ENCODE measurements at places on chromosomes 6 and 20.
A peak's percentile ranks its signal among the peaks of the same experiment; 100 is the strongest.

DNA sequence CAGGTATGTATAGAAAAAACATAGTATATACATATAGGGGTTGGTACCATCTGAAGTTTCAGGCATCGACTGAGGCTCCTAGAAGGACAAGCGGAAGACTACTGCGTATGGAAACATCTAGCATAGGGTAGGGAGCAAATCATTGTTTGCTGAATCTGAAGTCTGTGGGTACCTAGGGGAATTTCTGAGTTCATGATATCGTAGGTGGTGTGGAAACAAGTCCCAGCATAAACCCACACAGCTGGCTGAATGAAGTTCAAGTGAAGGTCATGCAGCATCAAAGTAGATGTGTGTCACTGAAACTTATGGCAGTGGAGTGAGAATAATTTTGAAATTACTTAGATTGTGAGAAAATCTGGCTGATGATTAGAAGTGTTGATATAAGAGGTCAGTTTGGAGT, 39.4 kb downstream of the MAP7 start:
- peak; percentile 32 for DNase-seq

- DNase-seq, result no peak
Measured at GRCh38 chr20:15176929-15177328, 839.5 kb upstream of the FLRT3 start.

GRCh38 chr6:106525882-106526275, 103.4 kb downstream of the RTN4IP1 start:
- DNase-seq, result no peak

GRCh38 chr6:109783250-109783986, 92.3 kb downstream of the FIG4 start:
- no peak for DNase-seq

DNA sequence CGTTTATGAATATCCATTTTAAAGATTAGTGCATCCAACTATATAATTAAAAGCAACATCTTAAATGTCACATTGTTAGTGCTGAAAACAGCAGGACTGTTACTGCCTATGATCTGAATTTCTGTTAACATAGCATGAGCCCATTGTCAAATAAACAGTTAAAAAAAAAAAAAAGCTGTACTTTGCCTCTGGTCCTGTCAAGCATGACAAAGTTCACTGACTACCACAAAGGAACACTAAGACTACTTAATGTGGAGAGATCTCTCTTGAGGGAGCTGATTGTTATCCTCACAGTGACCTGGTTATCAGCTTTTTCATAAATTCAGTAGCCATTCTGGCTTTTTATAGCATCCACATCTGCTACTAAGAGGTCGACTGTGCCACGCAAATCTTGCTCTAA, 228.1 kb downstream of the TMEM200A start:
- DNase-seq, result no peak

GRCh38 chr6:148423601-148424270, 81.1 kb downstream of the SASH1 start:
- DNase-seq, result no peak

DNA sequence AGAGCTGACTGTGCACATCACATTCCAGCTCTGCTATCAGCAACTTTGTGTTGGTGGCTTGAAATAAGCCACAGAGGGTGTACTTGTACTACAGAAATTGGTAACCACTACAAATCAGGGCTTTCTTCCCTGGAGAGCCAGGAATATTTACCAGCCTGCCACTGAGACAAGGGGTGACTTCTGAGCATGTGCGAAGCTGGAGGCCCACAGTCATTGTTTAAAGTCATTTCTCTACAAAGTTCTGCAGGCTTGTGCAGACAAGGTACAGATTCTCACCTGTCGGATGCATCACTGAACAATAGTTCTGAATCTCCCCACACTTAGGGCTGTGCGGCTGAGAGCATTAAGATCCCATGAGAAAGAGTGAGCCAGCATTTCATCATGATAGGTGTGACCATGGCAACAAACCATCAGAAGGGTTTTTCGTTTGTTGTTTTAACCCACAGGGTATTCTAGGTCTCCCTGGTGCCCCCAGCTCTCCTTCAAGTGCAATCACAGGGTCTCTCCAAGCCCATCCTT, 292.8 kb downstream of the CDC5L start:
- no peak for DNase-seq

GRCh38 chr6:107763946-107764345, 60.2 kb downstream of the SCML4 start:
- DNase-seq, result no peak

- no peak for DNase-seq
Measured at GRCh38 chr6:135657207-135657606, 159.7 kb upstream of the AHI1 start.

GRCh38 chr6:33207552-33208090, 679 bp upstream of the RING1 start:
- no peak for DNase-seq

GRCh38 chr6:8664070-8664469, 228.7 kb upstream of the SLC35B3 start:
- no peak for DNase-seq

GRCh38 chr6:143276436-143276835, 174.1 kb downstream of the ADAT2 start:
- DNase-seq, result no peak

DNA sequence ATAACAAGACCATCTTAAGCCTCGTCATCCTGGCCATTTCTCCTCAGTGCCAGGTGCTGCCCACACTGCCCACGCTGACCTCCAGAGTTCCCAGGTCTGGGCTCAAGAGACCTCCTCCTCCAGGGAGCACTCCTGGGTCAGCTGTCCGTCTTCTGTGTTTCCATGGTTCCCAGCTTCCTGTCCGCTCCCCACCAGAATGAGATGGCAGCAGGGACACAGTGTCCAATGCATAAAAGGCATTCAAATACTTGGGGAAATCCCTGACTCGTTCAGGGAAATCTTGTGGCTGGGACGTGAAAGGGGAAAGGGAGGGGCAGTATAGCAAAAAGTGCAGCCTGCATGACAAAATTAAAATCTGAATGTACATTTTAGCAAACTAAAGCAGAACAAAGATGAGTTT, 54.3 kb downstream of the SLC23A2 start:
- no peak for DNase-seq

- no peak for DNase-seq
Measured at GRCh38 chr20:39049148-39049547, 87.0 kb downstream of the DHX35 start.

GRCh38 chr20:6767536-6768227, at the start of gene BMP2:
Gene BMP2, plus strand, starts transcription at chr20:6767686. Its CDS starts 2,441 bp downstream, at chr20:6770127.
- no peak for DNase-seq

DNA sequence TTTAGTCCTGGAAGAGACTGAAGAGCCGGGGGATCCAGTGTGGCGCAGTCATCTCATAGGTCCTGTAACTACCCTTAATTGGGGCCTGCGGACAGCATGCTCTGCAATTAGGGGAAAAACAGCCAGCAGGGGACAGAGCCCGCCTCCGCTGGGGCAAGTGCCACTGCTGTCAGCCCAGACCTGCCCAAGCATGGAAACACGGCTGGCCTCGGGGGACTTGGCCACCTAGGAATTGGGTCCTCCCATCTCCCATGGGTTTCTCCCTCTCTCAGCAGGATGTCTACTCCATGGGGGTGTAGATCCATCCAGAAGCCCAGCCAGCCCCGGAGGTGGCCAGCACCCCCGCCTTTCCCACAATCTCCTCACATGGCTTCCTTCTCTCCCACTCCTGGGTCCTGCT, 3.6 kb downstream of the GHRH start:
- DNase-seq, result no peak

GRCh38 chr6:16639684-16640480, 121.4 kb downstream of the ATXN1 start:
- no peak for DNase-seq

- DNase-seq, result no peak
Measured at GRCh38 chr6:110703906-110704594, 111.2 kb downstream of the CDK19 start.

GRCh38 chr6:21589352-21590345, 3.9 kb upstream of the SOX4 start:
- peak; percentile 73 for DNase-seq

DNA sequence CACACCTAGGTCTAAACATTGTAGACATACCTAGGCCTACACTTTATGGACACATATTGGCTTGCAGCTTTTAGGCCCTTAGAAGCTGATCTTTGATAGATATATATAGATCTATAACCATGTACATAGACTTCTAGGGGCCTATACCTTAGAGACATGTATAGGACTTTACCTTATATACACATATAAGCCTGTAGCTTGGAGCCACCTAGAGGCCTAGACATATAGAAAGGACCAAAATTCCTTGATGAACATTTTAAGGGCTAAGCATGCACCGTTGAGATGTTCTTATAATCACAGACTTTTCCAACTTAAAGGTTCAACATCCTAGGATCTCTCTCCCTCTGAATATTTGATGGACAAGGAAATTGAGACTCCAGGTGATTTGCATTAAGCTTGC, 371.7 kb upstream of the SASH1 start:
- no peak for DNase-seq
